ENCODE measurements at places on chromosomes 7 and 10. TPM values are rescaled to one million over a fixed set of nuclear protein-coding genes. Genes with fewer than 3 reads are reported as not detected.

- no peak for DNase-seq
These were observed 38.5 kb downstream of the COL1A2 start for GRCh38 chr7:94433224-94433623.

GRCh38 chr7:122225874-122226273, 78.7 kb downstream of the FEZF1 start:
- DNase-seq, result no peak

Gene SPDYE8
- not detected for total RNA-seq

GRCh38 chr7:2011266-2012043, 221.3 kb downstream of the MAD1L1 start:
- peak; percentile 30 for DNase-seq

GRCh38 chr7:114627231-114627630, 212.6 kb downstream of the FOXP2 start:
- DNase-seq, result no peak

GRCh38 chr10:125160856-125161706, 718 bp upstream of the CTBP2 start:
- DNase-seq, result peak; percentile 88

Gene ICA1
- total RNA-seq, result 51.0 TPM

- DNase-seq, result no peak
These were observed 20.2 kb upstream of the HPS1 start for GRCh38 chr10:98466861-98467505.

GRCh38 chr10:44382131-44382858, 2.6 kb downstream of the CXCL12 start:
- no peak for DNase-seq

DNA sequence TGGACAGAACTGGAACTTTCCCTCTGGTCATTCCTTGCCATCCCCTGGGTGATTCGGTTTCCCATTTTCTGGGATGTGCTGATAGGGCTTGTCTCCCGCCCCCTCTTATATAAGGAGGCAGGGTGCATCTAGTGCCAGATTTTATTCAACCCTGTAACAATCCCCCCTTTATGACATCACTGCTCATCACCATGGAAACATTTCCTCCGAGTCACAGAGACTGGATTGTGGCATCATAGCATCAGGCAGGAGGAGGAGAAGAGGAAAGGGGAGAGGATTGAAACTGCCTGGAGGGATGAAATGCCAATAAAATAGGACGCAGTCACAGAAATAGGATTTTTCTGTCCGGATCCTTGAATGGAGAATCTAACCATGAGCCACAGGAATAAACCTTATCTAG, 25.0 kb downstream of the SORCS3 start:
- no peak for DNase-seq

Gene MYPN
- total RNA-seq, result 107 TPM

GRCh38 chr7:149422914-149423301, 38.0 kb downstream of the ZNF777 start:
- DNase-seq, result peak; percentile 56

Gene PNLIP
- not detected for total RNA-seq

- no peak for DNase-seq
These were observed 142.6 kb upstream of the CAV2 start for GRCh38 chr7:116356979-116357378.

DNA sequence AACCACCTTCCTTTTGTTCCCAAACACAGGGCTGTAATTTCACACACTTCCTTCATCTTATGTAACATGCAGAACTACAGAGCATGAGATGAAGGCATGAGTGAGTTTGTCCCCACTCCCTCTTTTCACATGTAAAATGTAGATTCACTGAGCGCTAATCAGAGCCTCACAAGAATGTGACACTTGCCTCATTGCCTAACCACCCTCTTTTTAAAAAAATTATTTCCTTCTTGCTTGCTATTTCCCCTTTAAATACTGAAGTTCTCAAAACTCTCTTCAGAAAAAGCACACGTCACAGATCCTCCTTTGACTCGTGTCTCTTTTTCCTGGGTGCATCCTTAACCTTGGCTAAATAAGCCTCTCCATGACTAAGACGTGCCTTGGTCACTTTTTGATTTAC, 121.2 kb upstream of the TARP start:
- DNase-seq, result no peak

- no peak for DNase-seq
These were observed 714 bp upstream of the KCND2 start for GRCh38 chr7:120272261-120272660.

DNA sequence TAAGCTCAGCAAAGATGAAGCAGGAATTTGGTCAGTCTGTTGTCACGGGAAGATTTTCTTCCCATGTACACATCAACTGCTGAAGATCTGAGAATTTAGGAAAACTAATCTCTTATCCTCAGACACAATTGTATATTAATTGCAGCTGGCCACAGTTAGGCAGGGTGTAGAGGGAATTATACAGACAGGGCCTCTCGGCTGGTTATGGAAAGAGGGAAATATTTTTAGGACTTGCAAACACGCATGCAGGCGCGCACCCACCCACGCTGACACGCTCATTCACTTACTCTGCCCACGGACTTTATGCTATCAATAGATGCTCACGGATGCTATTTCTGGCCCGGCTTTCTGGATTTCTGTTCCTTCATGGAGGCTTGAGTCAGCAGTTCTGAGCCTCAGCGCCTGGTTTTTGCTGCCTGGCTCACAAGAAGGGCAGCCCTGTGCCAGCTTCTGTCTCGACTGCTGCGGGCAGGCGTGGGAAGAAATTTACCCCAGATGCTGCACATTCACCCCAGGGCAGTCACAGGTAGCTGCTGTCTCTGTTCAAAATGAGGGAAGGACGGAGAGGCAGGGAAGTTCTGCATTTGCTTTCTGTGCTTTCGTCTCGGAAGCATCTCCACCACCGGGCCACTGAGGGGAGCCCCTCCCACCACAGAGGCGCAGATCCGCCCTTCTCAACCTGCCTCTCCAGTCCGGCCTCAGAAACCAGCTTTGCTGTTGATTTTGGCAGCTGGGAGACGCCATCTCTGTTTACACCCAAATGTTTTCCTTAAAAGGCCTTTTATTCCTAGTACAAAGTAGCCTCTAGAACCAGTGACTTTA, 116.3 kb upstream of the BTBD16 start:
- DNase-seq, result peak; percentile 48

Gene CALHM1
- total RNA-seq, result not detected

DNA sequence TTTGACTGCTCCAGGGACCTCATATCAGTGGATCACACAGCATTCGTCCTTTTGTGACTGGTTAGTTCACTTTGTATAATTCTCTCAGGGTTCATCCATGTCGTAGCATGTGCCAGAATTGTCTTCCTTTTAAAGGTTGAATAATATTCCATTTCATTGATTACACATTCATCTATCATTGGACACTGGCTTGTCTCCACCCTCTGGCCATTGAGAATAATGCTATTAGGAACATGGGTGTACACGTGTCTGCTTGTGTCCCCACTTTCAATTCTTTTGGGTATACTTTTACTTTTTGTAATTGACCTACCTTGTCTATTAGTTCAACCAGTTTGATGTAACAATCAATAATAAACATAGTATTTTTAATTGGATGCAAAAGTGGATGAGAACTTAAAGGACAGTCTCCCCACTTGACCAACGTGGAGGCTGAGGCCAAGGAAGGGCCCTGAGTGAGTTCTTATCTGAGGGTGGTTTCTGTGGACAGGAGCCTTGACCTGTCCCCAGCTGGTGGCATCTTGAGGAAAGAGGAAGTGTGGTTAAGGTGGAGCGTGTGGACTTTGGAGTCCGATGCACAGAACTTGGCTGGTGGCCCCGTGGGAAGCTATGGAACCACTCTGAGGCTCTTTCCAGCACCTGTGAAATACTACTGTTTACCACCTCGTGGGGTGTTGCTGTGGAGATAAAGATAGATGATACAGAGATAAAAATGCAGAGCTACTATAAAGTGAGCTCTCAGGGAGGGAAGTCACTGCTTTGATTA, 16.6 kb downstream of the WDFY4 start:
- no peak for DNase-seq

Gene SPDYE16
- not detected for total RNA-seq

- no peak for DNase-seq
These were observed 20.7 kb downstream of the ABI1 start for GRCh38 chr10:26839966-26840627.

- DNase-seq, result no peak
These were observed 45.2 kb downstream of the MICALL2 start for GRCh38 chr7:1413936-1414639.

Gene CCT6A
- total RNA-seq, result 73.5 TPM

GRCh38 chr7:106216517-106216922, 68.3 kb downstream of the NAMPT start:
- DNase-seq, result no peak

DNA sequence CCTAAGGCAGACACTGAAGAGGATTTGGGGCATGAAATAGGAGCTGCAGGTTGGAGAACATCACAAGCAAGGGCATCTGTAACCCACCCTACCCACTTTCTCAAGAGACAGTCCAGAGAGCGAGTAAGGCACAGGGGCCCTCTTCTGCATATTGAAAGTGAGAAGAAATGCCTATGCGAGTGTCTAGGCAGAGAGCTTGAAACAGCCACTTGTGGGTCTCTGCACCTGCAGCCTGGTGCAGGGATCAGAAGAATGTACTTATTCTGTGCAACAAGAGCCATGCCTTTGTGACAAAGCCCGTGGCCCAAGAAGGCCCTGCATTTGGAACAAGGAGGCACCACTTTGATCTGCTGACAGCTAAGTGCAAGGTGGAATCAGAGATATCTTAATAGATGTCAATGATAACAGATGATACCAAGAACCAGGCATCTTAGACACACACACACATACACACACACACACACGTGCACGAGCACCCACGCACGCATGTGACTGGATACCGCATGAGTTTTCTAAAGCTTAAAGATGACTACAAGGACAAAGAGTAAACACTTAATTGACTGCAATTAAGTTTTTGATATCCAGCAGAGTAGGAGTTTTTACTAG, 89.3 kb downstream of the NPSR1 start:
- no peak for DNase-seq

GRCh38 chr10:118698421-118698820, 56.3 kb downstream of the CACUL1 start:
- DNase-seq, result no peak

Gene ZNF789
- total RNA-seq, result 2.9 TPM

DNA sequence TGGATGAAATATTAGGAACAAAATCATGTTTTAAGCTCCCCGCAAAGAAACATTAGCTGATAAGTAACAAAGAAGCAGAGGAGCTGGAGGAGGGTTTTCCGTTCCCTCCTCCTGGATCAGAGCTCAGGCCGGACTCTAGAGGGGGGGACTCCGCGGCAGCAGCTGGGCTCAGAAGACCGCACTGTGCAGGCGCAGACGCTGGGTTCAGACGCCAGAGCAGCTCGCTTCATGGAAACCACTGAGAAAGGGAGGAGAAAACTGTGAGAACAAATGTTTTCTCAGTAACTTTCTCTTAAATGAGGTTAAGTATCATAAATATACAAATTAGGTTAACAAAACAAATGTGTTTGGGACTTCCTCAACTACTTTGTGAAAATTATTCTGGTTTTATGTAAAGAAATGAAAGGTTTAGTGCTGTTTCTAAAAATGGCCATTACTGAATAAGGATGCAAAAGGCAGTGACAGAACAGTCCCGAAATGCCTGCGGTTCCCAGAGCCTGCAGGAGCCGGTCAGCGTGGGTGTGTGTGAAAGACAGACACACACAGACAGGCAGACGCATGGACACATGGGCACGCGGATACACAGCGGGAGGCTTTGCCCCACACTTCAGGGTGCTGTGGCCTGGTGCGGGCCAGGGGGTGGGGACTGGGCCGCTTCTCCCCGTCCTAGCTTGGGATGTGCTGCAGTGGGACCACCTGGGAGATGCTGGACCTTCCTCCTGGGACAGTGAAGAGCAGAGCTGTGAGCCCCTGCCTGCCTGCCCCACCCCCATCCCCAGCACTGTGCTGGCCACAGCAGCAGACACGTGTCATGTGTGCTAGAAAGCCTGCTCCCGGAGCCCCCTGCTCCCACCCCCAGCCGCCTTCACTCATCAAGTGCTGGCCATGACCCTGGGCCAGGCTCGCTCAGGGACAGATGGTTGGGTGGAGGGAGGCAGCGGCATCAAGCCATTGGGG, 20.3 kb upstream of the ADGRA1 start:
- no peak for DNase-seq

GRCh38 chr10:79336739-79337138, 10.5 kb upstream of the PPIF start:
- no peak for DNase-seq

Gene TLX1
- total RNA-seq, result not detected

Gene ARHGEF35
- 0.94 TPM for total RNA-seq

DNA sequence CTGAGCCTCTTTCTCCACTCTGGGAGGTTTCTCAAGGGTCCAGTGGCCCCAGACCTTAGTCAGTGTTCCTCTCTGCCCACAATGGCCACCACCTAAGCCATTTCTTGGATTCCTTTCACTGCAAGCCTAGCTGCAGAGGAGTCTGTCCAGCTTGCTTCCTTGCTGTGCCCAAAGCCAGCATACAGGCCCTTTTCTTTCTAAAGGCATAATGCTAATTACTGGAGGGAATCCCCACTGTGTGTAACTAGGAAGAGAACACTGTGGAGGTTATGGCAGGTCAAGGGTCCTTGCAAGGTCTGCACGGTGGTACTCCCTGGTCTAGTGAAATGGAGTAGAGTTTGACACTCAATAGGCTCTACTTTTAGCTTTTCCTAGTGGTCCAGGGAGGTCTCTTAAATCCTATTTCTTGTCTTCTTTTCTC, 70.4 kb upstream of the CC2D2B start:
- DNase-seq, result no peak

GRCh38 chr7:28984217-28984616, 26.1 kb upstream of the TRIL start:
- DNase-seq, result no peak

- DNase-seq, result no peak
These were observed 326.9 kb downstream of the PLXNA4 start for GRCh38 chr7:132249256-132249971.

- no peak for DNase-seq
These were observed 41.9 kb upstream of the KDM7A start for GRCh38 chr7:140218656-140219055.

DNA sequence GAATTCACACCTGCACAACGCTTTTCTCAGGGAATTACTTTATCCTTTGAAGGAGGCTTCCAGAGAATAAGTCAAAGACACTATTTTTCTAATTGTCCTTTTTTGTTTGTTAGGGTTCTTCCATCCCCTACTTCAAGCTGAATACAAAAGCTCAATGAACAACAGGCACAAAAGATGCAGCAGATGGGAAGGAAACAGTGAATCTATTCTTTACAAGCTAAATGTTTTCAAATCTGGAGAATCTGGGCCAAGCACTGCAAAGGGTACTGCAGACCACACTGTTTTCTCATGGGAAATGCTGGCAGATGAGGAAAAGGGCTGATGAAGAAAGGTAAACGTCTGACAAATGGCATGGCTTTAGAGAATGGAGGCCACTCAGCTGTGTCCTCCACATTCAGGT, 18.5 kb downstream of the LIPA start:
- no peak for DNase-seq

DNA sequence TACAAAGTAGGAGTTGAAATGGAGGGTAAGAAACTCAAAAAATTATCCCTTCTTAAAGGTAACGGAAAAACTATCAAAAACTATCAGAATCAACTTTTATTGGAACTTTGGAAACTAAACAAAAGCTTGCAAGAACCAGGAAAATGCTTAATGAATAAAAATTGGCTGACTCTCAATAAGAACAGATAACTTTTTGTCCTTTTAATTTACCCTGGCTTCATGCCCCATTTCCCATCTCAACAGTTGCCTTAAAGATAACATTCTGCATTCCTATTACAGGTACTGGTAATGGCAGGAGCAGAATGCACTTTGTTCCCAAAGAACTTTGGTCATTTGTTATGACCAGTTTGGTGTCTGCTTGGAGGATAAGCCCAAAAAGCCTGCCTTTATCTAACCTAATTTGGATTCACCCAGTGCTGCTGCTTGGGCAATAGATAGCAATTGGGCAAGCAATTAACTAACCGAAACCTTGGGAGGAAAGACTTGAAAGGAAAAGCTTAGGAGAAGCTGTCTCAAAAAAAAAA, 17.8 kb downstream of the CH25H start:
- DNase-seq, result no peak

- DNase-seq, result no peak
These were observed 7.7 kb downstream of the CPVL start for GRCh38 chr7:29138588-29138987.
